ENCODE measurements at places on chromosomes 1 and 21.
A peak's percentile ranks its signal among the peaks of the same experiment; 100 is the strongest.

GRCh38 chr1:119222271-119222670 is 81.8 kb upstream of the WARS2 start:
- DNase-seq, result no peak

- DNase-seq, result no peak
Observed at GRCh38 chr1:83883979-83884378, 115.0 kb downstream of the TTLL7 start.

DNA sequence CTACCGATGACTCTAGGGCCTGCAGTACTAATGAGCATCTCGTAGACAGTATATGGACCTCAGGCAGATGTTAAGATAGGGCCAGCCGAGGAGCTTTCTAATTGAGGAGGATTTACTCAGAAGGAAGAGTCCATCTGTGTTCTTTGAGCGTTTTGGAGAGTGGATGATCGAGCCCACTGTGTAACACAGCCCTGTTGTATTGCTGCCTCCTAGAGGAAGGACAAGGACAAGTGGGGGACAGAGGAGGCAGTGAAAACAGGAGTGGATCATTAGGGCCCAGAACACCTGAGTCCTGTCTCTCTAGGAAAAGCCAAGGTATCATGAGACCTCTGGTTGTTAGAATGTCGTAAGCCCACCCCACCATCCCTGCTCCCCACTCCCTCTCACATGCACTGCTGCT is 62.9 kb downstream of the TBX19 start:
- no peak for DNase-seq

DNA sequence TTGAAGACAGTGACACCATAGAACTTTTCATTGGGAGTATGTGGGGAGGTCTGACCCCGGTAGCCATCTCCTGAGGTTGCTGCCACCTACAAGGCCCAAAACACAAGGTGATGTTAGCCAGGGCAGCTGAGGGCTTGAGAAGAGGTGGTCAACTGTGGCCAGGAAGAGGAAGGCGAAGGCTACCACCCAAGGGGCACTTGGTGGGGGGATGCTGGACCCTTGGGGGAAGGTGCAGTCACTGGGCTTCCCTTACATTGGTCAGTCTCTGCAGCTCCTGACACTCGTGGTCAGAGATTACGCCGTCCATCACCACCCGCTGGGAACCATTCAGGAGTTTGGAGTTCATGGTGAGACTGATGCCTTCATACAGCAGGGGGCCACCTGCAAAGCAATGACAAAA is 12.2 kb upstream of the CLDN19 start:
- DNase-seq, result no peak

GRCh38 chr1:199742547-199742946 is 285.0 kb upstream of the NR5A2 start:
- peak; percentile 64 for DNase-seq

Data from CD4-positive, alpha-beta T cell (primary cell).